ENCODE measurements at places on chromosomes 11 and 22.

GRCh38 chr22:49869845-49870712 is 16.4 kb downstream of the ZBED4 start:
- DNase-seq = no peak

DNA sequence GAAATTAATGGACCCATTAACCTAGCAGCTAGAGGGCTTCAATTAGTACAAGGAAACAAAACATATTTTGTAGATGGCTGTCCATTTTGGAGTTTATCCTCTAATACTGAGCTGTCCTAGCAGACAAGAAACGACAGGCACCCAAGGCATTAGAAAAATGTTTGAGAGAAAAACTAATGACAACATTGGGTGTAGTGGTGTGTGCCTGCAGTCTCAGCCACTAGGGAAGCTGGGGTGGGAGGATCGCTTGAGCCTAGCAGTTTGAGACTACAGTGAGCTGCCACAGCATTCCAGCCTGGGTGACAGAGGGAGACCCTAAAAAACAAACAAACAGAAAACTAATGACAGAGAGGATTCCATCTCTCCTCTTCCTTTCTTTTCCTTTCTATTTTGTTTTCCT is 1.5 kb downstream of the A4GALT start:
- DNase-seq = no peak

- no peak for DNase-seq
Observed at GRCh38 chr22:42425337-42425988, 6.7 kb downstream of the NFAM1 start.

GRCh38 chr11:46693597-46694012 is 6.8 kb downstream of the ARHGAP1 start:
- DNase-seq = no peak

- no peak for DNase-seq
Observed at GRCh38 chr11:31301549-31302510, 67.7 kb downstream of the DCDC1 start.

DNA sequence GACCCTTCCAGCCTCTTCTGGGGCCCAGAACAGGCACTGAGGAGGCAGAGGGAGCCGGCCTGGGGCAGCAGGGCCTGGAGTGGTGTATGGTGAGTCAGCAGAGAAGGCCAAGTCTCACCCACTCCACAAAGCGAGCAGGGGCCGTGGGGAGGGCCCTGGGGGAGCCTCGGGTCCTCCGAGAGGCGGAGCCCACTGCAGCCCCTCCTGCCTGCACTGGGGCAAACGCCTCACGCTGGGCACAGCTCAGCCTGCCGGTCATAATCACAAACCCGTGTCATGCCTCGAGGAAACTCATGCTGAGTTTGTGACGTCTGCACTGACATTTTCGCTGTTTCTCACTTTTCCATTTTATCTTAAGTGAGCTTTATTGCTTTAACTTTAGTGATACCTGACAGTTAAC is 38.4 kb downstream of the TOLLIP start:
- peak; percentile 47 for DNase-seq

DNA sequence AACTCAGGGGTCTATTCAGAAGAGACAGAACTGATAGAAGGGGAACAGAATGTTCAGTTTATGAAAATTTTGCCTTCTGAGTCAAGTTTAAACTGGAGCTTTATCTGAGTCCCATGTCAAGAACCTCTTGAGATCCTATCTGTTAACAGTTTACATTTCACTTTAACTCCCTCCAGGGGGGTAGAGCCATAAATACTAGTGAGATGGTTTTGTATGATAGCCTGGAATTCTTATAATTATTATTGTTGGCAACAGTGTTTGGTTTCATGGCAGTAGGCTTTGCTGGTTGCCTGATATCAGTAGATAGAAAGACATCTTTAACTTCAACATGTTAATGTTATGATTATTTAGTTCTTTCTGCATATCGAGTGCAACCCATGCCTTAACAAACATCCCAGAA is 498.5 kb downstream of the INSC start:
- no peak for DNase-seq
